ENCODE measurements at places on chromosomes 7 and 10.

DNA sequence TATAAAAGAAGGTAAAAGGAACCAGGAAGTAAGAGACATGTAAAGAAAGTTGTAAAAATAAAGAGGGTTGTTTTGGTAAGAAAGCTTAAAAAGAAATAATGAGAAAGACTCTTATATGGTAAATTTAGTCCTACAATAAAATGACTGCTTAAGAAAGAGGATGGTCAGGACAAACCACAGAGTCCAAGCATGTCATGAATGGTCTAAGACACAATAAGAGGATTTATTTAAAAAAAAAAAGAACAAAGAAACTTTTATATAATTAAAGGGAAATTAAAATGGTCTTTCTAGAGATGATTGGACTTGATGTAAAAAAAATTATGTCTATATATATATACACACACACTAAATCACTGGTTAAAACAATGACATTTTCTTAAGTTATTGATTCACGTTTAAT is 18.2 kb downstream of the ATAD1 start:
- no peak for DNase-seq
- H3K27me3 ChIP-seq: no peaks in the 10 kb centered on the region
- H3K36me3 ChIP-seq: peaks cover 28% of the 10 kb centered on the region
- no peak overlapping the region for H3K4me3 ChIP-seq

DNA sequence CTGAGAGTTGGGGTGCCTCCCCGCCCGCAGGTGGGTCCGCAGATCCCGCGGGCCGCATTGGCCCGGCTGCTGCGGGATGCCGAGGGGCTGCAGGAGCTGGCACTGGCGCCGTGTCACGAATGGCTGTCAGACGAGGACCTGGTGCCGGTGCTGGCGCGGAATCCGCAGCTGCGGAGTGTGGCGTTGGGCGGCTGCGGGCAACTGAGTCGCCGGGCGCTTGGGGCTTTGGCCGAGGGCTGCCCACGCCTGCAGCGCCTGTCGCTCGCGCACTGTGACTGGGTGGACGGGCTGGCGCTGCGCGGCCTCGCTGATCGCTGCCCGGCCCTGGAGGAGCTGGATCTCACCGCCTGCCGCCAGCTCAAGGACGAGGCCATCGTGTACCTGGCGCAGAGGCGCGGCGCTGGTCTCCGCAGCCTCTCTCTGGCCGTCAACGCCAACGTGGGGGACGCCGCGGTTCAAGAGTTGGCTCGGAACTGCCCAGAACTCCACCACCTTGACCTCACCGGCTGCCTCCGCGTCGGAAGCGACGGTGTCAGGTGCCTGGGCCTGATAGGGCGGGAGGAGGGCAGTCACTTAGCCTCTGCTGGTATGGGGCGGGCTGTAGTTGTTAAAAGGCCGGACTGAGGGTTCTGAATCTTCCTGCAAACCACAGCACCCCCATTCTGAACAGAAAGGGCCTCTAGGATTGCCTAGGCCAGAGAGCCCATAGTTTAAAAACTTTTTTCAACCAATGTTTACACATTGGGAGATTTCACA is 1.3 kb downstream of the FBXL15 start:
- peaks cover 9% of the 10 kb centered on the region for H3K27me3 ChIP-seq
- H3K4me3 ChIP-seq: peak overlapping the region; percentile 94
- no peaks in the 10 kb centered on the region for H3K36me3 ChIP-seq
- H3K4me1 ChIP-seq: peaks cover 47% of the 10 kb centered on the region
- peak overlapping the region; percentile 97 for H3K27ac ChIP-seq
- no peak for DNase-seq

DNA sequence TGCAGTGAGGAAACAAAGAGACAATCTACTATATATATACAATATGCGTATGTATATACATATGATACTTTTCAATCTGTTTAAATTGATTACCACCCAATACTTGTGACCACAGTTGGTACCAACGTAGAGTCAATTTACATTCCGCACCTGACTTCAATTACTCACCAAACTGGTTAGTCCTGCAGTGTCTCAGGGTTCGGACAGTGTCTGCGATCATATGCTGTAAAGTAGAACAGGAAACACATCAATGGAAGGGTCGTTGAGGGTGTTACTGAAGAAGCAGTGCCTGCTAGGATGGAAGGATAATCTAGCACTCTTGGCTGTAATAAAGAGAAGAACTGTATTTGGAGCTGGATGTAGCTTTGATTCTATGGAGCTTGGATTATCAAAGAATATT is 179.7 kb upstream of the CDCA7L start:
- H3K4me3 ChIP-seq: no peak overlapping the region
- H3K27me3 ChIP-seq: peaks cover 5% of the 10 kb centered on the region
- H3K4me1 ChIP-seq: peaks cover 9% of the 10 kb centered on the region
- no peak for DNase-seq
- no peaks in the 10 kb centered on the region for H3K36me3 ChIP-seq

- peaks cover 64% of the 10 kb centered on the region for H3K4me1 ChIP-seq
- no peaks in the 10 kb centered on the region for H3K36me3 ChIP-seq
- peak overlapping the region; percentile 81 for H3K4me3 ChIP-seq
- no peaks in the 10 kb centered on the region for H3K27me3 ChIP-seq
- no peak for DNase-seq
- peak overlapping the region; percentile 6 for H3K27ac ChIP-seq
Observed at GRCh38 chr7:114930107-114930661, 8.3 kb downstream of the MDFIC start.

DNA sequence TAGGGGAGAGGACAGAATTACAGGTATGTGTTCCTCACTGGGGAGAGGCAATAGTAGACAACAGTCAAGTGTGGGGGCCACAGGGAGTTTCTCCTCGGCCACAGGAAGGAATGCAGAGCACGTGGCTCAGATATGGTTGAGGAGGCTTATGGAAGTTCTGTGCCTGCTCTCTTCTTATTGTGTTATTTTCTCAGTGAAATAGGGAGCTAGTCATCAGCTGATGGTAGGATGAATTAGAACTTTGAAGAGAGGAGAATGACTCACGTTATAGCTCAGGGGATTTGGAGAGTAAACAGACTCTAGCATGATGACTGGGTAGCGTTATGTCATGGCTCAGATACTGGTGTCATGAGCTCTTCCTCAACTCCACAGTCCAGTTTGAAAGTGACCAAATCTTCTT is 308.3 kb upstream of the IGFBP3 start:
- no peaks in the 10 kb centered on the region for H3K36me3 ChIP-seq
- H3K27me3 ChIP-seq: peaks cover 8% of the 10 kb centered on the region
- H3K27ac ChIP-seq: no peak overlapping the region
- no peaks in the 10 kb centered on the region for H3K4me1 ChIP-seq
- no peak for DNase-seq
- H3K4me3 ChIP-seq: no peak overlapping the region

GRCh38 chr7:102874166-102874829 is 38.5 kb upstream of the LRRC17 start:
- H3K27ac ChIP-seq: peak overlapping the region; percentile 41
- H3K4me1 ChIP-seq: peaks cover 13% of the 10 kb centered on the region
- H3K4me3 ChIP-seq: no peak overlapping the region

- H3K27me3 ChIP-seq: no peaks in the 10 kb centered on the region
- no peak overlapping the region for H3K27ac ChIP-seq
- H3K36me3 ChIP-seq: no peaks in the 10 kb centered on the region
Observed at GRCh38 chr10:126497672-126498071, 109.4 kb upstream of the ADAM12 start.

GRCh38 chr10:78139341-78139740 is 105.7 kb downstream of the RPS24 start:
- no peak overlapping the region for H3K27ac ChIP-seq
- no peaks in the 10 kb centered on the region for H3K4me1 ChIP-seq
- no peak for DNase-seq
- no peaks in the 10 kb centered on the region for H3K36me3 ChIP-seq

DNA sequence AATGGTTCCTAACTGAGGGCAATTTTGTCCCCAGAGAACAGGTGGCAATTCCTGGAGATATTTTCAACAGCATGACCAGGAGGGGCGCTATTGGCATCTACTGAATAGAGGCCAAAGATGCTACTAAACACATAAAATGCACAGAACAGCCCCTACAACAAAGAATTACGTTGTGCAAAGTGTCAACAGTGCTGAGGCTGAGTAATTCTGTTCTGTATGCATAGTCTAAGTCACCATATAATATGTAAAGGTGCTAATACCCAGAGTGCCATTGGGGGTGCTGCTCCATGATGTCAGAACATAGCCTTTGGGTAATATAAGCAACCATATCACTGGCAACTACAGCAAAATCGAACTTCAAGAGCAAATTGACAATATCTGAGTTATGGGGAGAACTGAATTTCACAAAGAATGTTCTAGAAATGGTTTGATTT is 213.3 kb upstream of the PHYHIPL start:
- no peak overlapping the region for H3K4me3 ChIP-seq
- no peaks in the 10 kb centered on the region for H3K36me3 ChIP-seq
- no peak for DNase-seq

- DNase-seq: no peak
- H3K36me3 ChIP-seq: no peaks in the 10 kb centered on the region
- no peaks in the 10 kb centered on the region for H3K27me3 ChIP-seq
- no peak overlapping the region for H3K27ac ChIP-seq
- H3K4me1 ChIP-seq: peaks cover 1% of the 10 kb centered on the region
Observed at GRCh38 chr7:6205971-6206660, 66.3 kb downstream of the CYTH3 start.

- no peak for DNase-seq
- H3K27me3 ChIP-seq: peaks cover 16% of the 10 kb centered on the region
- no peaks in the 10 kb centered on the region for H3K4me1 ChIP-seq
- no peak overlapping the region for H3K27ac ChIP-seq
- no peak overlapping the region for H3K4me3 ChIP-seq
- H3K36me3 ChIP-seq: peaks cover 2% of the 10 kb centered on the region
Observed at GRCh38 chr10:131781076-131781475, 119.7 kb upstream of the PPP2R2D start.

DNA sequence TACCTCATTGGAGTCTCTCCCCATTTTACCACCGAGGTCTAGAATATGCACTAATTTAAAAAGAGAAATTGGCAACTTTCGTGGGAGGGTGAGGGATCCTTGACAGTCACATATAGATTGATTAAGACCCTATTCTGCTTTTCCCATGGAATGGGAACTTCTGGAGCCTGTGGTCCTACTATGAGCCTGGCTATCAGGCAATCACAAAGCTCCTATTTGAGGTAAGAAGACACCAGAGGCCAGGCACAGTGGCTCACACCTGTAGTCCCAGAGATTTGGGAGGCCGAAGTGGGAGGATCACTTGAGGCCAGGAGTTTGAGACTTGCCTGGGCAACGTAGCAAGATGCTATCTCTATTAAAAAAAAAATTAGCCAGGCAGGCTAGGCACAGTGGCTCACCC is 104.7 kb upstream of the CCNY start:
- no peak overlapping the region for H3K27ac ChIP-seq
- DNase-seq: no peak
- H3K27me3 ChIP-seq: no peaks in the 10 kb centered on the region
- no peaks in the 10 kb centered on the region for H3K4me1 ChIP-seq

DNA sequence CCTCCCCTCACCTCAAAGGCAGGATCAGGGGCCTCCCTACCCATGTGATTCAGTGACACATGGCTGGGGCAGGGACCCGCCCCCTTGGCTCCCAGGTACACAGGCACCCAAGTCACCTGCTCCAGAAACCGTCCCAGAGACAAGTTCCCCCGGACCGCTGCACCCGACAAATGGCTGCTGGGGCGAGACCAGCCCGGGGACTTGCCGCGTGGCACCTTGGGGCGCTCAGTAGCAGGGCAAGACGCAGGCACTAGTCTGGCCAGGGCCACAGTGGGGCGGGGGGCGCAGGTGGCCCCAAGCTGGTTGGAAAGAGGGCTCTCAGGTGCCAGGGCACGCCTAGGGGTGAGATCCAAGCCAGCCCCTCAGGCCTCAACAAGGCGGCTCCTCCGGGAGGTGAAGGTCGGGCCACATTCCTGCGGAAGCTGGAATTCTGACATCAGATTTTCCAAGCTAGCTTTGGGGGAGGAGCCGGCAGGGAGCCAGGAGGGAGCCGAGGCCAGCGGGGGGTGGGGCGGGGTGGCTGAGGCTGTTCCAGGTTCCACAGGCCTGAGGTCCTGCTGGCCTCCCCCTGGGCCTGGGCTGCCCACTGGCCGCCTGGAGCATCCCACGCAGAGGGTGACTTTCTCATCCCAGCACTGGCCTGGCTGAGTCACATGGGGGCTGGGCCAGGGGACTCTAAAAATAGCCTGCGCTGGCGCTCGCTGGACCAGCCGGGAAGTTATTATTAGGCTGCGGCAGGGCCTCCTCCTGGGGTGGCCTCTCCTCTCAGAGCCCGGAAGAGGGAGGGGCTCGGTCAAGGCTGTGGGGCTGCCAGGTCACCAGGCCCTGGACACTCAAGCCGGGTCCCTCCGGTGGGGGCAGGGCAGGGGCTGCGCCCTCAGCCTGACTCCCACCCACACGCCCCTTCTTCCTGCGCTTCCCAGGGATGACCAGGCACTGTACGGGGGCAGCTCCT is 20.5 kb upstream of the INPP5A start:
- H3K27ac ChIP-seq: no peak overlapping the region
- no peak overlapping the region for H3K4me3 ChIP-seq
- H3K27me3 ChIP-seq: peaks cover 9% of the 10 kb centered on the region
- no peaks in the 10 kb centered on the region for H3K36me3 ChIP-seq
- DNase-seq: no peak

DNA sequence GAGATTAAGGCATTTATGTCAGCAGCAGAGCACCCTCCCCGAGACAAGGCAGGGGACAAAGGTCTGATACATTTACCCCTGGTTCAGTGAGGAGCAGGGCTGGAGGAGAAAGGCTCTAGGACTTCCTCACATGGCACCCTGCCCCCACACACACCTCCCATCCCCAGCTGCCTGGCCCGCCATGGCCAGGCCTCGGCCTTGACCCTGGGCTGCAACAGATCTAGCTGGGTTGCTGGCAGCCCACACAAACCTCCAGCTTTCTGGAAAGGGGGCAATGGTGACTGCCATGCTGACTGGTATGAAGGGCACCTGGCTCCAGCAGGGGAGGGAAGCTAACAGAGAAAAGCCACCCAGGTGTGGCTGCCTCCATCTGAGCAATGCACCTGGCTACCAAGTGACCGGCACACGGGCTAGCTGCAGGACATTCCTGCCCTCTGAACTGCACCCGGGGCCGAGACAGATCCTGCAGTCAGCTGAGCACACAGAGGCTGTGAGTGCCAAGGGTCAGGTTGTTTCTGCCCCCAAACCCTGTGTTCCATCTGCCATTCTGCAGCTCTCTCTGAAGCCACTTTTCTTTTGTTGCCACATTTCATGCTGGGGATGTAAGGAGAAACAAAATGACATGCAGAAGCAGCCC is 85.8 kb upstream of the LRRC18 start:
- no peak overlapping the region for H3K27ac ChIP-seq
- DNase-seq: no peak
- H3K4me3 ChIP-seq: no peak overlapping the region
- no peaks in the 10 kb centered on the region for H3K4me1 ChIP-seq
- H3K27me3 ChIP-seq: peaks cover 2% of the 10 kb centered on the region

- DNase-seq: peak; percentile 51
- no peaks in the 10 kb centered on the region for H3K27me3 ChIP-seq
- H3K27ac ChIP-seq: peak overlapping the region; percentile 96
- H3K36me3 ChIP-seq: no peaks in the 10 kb centered on the region
- no peak overlapping the region for H3K4me3 ChIP-seq
- peaks cover 7% of the 10 kb centered on the region for H3K4me1 ChIP-seq
Observed at GRCh38 chr10:6014241-6014761, 37.0 kb upstream of the IL15RA start.

- no peak for DNase-seq
- no peak overlapping the region for H3K27ac ChIP-seq
- H3K36me3 ChIP-seq: no peaks in the 10 kb centered on the region
- no peak overlapping the region for H3K4me3 ChIP-seq
Observed at GRCh38 chr7:28163949-28164348, 16.6 kb downstream of the JAZF1 start.

GRCh38 chr10:125967533-125967932 is 71.2 kb downstream of the FANK1 start:
- H3K36me3 ChIP-seq: no peaks in the 10 kb centered on the region
- no peak for DNase-seq
- no peak overlapping the region for H3K27ac ChIP-seq
- peaks cover 3% of the 10 kb centered on the region for H3K27me3 ChIP-seq
- no peaks in the 10 kb centered on the region for H3K4me1 ChIP-seq

Data from naive thymus-derived CD8-positive, alpha-beta T cell (primary cell).